ENCODE measurements at places on chromosomes 6 and 20.

DNA sequence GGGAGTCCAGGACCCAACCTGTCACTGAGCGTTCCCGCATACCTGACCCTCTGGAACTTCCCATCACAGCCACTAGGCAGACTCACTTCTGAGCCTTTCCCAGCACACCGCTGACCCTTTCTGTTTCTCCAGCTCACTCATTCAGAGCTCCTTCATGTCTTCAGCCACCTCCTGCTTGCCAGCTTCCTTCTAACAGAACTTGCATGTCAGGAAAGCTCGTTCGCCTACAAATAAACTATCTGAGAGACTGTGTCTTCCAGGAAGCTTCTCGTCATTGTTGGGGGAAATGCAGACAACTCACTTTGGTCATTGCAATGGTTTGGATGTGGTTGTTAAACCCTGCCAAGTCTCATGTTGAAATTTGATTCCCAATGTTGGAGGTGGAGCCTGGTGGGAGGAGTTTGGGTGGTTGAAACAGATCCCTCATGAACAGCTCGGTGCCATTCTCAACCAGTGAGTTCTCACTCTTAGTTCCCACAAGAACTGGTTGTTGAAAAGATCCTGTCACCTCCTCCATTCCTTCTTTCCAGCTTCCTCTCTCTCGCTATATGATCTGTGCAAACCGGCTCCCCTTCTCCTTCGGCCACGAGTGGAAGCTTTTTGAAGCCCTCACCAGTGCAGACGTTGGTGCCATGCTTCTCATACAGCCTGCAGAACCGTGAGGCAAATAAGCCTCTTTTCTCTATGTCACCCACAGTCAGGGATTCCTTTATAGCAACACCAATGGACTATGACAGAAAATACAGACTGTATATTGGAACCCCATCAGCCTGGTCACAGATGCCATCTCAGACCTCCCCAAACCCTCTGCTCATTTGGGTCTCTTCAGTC, 1.4 kb upstream of the MUC21 start:
- no peak for DNase-seq

- DNase-seq = no peak
Measured at GRCh38 chr20:51042064-51042463, 19.2 kb upstream of the KCNG1 start.

DNA sequence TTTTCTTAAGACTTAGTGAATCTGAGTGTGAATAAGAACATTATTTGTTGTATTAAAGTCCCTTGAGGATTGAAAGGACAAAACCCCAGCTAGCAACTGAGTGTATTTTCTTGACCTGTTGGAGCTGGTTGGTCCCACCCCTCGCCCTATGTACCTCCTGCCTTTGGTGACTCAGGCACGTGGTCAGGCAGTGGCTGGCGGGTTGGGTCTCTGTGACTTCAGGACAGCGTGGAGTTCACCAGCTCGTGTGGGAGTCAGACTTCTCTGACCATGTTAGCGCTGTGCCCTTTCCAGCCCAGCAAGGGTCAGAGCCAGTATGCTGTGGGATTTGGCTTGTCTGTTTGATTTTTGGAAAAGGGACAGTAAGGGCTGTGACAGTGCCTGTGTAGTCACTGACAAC, 93.7 kb downstream of the SSR1 start:
- no peak for DNase-seq

DNA sequence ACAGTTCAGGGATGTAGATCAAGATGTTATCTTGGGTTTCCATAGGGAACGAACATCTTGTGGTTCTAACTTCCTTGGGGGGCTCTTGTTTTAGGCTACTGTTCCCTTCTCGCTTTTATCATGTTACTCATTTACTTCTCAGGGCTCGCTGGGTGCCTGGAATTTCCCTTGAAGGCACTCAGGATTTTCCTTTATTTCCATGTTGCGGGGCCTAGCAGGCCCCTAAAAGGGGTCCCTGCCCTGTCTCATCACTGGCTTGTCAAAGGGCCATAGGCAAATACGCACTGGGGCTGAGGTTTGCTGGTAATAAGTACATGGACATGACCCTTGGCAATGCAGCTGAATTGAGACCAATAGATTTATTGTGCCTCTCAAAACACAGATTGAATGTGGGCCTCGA, 262.3 kb downstream of the CDH4 start:
- DNase-seq = no peak

DNA sequence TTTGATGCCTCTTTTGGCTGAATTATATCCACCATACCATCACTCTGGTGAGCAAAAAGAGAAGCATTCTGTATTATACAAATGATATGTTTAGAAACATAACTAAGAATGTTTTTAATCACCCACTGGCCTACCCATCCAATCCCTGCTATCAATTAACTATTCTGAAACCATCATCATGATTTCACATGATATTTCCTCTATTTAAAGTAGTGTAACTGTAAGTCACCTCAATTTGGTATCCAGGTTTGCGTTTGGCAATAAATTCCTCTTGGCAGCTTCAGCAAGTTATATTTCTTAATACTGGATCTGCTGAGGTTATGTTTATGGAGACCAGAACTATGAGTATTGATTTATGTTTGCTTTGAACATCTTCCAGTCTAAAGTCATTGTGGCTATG, 332.1 kb downstream of the UTRN start:
- no peak for DNase-seq

GRCh38 chr6:72865467-72865866, 243.6 kb downstream of the KCNQ5 start:
- DNase-seq = no peak

DNA sequence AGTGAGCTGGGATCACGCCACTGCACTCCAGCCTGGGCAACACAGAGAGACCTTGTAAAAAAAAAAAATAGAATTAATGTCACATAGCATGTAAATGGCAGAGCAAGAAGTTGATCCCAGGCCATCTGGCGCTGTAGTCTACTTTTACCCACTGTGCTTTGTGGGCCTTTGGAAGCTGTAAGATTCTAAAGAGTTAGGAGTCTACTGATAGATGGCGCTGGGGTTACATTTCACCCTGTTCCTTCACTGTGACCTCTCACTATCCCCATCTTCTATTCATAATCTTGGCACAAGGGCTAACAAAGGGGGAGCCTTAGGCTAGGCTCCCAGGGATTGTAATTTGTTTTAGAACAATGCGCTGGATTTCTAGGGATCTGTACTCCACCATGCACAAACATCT, 24.4 kb downstream of the SIRPD start:
- peak; percentile 50 for DNase-seq

- no peak for DNase-seq
Measured at GRCh38 chr6:39790772-39791171, 1.4 kb upstream of the DAAM2 start.

- DNase-seq = no peak
Measured at GRCh38 chr20:49615401-49616153, 47.6 kb upstream of the PTGIS start.

DNA sequence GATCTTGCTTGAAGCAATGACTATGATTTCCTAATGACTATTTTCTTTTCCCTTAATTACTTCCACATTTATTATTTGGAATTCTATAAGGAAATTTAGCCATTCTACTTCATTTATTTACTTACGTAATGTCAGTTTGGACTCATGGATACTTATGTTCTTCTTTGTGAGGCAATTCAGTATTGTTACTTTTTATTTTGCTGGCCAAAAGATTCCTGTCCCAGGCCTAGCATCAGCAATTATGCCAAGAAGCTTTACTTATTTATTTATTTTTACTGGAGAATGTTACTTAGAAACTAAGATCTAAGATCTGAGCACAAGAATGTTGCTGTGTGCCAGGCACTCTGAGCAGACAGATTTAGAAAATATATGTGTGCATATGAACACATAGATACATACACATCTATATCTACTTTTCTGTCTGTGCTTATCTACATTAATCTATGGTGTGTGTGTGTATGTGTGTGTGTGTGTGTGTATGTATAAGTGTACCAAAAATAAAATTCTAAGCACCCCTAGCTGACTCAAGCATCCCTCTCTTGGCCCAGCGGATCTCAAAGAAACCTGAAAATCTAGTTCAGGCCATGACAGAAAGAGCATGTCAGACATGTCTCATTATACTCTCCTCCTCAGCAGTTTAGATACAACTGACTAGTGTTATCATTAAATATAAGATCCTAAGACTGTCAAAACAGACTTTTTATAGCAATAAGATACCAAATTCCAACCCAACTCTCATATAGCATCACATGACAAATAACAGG, 640.0 kb upstream of the GJE1 start:
- DNase-seq = no peak

- DNase-seq = no peak
Measured at GRCh38 chr6:142355520-142356174, 53.8 kb downstream of the ADGRG6 start.

DNA sequence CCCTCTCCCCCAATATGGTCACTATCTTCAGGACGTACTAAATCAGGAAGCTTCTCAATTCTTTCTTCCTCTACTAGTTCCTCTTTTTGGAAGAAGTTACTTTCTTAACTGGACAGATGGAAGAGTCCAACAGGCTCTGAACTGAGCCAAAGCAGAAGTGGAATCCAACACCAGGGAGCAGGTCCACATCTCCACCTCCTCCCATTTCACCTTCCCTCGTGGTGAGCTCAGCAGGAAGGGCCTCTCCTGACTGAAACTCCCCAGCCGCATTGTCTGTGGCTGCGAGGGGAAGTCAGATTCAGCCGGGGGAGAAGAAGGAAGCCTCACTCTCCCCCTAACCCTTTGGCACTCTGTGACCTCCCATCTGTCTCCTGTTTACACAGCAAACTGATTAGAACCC, 63.8 kb upstream of the UST start:
- peak; percentile 68 for DNase-seq

DNA sequence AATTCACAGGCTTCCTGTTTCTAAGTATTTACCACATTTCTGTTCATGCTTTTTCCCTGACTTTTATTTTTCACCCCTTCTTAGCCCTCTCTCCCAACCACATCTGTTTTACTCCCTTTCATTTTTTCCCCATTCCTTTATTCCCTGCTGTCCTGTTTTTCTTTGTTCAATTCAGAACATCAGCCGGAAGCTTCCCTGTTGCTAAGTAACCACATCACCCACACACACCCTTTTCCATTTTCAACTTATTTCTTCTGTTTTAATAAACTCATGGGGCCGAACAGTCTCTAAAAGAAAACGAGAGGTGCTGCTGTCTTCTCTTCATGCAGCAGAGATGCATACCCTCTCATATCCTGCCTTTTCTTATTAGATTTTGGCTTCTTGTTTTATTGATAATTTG, 53.5 kb upstream of the CEP85L start:
- DNase-seq = no peak

- DNase-seq = no peak
Measured at GRCh38 chr20:52684905-52685304, 287.3 kb upstream of the TSHZ2 start.

DNA sequence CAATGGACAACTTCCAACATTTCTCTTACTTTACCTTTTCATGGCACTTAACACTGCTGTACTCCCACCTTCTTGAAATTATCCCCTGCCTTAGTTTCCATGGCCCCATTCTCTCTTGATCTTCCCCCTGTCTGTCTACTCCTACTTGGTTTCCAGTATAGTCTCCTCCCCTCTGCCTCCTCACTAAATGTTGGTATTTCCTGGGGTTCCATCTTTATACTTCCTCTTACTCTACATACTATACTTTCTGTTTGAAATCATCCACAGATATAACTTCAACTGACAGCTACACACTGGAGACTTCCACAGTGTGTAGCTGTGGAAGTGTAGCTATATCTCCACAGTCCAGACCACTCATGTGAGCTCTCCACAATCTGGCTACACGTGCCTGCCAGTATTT, 13.5 kb downstream of the ZHX3 start:
- DNase-seq = no peak

DNA sequence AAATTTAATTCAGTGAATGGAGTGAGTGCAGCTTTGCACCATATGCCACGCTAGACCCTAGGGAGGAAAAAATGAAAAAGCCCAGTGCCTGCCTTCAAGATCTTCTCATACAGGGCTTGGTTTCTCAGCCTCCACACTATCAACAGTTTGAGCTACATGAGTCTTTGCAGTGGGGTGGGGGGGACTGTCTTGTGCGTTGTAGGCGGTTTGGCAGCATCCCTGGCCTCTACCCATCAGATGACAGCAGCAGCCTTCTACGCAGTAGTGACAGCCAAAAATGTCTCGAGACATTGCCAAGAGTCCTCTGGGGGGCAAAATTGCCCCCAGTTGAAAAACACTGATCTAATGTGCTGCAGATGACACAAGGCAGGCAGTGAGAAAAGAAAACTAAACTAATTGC, 6.2 kb downstream of the CDH22 start:
- no peak for DNase-seq

DNA sequence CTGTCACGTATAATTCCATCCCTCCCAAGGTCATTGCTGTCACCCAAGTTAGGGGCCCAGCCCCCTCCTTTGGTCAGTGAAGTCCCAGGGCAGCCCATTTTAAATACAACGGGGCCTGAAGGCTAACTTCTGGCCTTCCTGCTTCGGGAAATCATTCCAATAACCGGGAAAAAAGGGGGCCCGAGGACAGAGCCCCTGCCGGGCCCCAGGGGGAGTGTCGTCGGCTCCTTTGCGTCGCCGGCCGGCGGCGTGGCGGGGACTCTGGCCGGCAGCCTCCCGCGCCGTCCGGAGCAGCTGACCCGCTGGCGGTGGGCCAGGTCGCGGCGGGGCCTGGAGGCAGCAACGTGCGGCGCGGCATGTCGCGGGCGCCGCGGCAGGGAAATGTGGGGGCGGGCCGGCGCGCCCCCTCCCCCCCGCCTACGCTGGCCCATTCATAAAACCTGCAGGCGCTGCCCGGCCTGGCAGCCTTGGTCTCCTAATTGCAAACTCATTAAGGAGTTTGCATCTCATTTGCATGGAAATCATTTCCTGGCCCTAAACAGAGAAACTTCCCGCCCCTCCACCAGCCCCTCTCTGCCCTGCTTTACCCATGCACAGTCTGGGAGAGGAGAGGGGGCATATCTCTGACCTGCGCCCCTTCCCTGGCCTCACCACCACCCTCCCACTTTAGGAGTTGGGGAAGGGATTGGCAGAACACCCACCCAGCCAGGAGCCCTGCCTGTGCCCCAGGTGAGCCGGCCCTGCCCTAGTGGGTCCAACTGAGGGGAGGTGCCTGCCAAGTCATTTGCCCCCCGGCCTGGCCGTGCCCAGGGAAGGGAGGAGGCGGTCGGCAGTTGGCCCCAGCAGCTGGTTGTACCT, 50.7 kb downstream of the MRPL14 start:
- peak; percentile 54 for DNase-seq

DNA sequence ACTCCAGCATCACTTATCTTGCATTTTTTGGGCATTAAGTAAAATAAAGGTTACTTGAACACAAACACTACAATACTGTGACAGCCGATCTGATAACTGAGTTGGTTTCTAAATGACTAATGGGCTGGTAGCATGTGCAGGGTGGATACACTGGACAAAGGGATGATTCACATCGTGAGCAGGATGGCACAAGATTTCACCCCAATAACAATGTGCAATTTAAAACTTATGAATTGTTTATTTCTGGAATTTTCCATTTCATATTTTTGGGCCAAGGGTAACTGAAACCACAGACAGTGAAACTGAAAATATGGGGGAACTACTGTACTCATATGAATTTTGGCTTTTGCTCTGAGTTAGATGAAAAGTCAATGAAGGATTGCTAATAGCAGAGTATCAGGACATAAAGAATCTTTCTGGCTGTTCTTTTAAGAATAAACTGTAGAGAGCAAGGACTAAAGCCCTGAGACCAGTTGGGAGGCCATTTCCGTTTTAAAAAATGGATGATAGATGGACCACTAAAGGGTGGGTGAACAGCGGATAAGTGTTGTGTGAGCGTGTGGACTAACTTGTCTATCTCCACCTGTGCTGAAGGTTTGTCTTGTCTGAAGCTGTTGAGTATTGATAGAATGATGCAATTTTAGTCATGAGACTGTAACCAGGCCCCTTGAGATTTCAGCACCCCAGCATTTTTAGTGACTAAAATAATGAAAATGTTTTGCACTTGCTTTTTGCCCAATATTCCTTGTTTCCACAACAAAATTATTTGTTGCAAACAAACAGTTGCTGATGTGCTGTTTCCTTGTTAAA, 8.2 kb downstream of the SPINT3 start:
- DNase-seq = peak; percentile 3

Measured in pons (tissue), 1 donor.